ENCODE measurements at places on chromosomes 3 and 15.

DNA sequence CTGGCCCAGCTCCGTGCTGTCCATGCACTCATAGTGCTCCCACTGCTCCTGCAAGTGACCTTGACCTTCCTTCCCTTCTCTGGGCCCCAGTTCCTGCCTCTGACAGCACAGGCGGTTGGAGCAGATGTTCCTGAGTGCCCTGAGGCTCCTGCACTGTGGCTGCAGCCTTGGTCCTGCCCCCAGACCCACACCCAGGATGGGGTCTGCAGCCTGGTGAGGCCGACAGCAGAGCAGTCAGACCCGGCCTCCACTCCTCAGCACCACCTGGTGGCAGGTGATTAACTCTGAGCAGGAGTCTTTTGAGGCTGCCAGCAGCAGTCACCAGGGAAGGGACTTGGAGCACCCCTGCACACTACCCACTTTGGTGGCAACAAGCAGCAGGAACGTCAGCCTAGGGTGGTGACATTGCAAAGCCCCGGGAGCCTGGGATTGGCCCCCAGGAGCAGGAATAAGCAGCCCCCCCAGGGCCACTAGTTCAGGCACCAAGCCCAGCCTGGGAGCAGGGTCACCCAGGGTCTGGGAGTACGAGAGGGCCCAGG lies 64.6 kb downstream of the CYP11A1 start:
- peak; percentile 60 for DNase-seq

- DNase-seq = no peak
Observed at GRCh38 chr3:112474796-112475195, 24.5 kb downstream of the BTLA start.

DNA sequence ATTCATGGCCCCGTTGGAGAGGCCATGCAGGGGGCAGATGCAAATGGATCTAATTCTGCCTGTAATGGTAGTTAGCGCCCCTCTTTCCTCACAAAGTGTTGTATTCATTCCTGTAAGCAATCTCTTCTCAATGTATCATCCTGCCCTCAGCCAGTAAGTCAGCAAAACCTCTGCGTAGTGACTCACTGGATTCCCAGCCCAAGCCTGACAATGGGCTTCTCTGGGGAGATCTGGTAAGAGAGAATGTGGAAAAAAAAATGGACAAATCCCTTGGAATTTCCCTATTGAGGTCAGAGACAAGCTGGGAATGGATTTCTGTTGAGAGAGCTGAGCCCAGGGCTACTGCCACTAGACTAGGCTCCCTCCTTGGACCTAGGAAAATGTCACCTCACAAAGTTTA lies 25.4 kb downstream of the ADPGK start:
- DNase-seq = no peak

DNA sequence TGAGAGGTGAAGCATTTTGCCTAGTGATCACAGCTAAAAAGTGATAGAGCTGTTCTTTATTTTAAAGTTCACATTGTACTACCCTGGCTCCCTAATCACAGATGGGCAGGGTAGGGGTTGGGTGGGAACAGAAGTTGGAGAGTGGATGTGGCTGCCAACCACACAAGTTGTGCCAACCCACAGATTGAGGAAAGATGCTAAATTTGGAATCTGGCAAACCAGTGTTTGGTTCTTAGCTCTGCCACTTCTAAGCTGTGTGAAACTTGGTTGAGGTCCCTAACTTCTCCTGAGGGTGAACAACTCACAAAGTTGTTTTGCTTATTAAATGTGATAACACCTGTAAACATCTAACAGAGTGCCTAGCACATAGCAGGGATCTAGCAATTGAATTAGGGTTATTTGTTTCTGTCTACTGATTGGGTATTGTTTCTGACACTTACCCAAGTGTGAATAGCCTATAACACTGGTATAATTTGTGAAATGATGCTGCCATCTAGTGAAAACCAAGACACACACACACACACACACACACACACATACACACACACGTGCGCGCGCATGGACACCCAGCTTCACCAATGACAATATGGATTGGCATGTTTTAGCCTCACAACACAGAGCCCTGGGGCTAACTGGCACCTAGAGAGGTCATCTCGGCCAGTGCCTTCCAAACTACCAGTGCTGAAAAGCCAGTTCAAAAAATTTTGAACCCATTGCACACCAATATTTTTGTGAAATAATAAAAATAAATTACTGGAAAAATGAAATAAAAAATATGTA lies 25.3 kb downstream of the ADGRG7 start:
- no peak for DNase-seq

GRCh38 chr15:35496585-35496984 lies 49.4 kb downstream of the DPH6 start:
- no peak for DNase-seq

DNA sequence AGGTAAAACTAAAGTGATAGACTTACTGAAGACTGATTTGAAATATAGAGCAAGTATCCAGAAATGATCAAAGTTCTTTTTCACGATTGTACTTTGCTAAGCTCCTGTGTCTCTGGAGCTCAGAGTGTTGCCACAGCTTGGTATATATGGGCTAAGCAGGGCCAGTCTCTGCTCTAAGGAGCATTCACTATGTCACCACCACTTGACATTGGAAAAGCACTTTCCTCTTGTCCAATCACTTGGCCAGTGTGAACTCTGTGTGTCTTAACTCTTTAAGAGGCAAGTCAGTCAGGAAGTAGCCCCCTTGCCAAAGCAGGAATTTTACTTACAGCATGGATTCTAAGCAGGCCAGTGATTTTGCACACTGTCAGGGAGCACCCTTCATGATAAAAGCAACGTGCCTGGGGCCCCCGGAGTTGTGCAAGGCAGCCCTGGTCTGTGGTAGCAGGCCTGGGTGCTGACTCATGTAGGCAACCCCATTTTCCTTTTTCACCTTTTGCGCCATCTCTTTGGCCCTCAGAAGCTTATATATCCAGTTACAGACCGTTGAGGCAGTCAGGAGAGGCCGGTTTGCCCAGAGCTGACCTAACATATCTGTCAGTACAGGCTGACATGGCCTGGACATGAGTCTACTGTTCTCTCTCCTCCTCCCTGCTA lies 73.0 kb downstream of the HCN4 start:
- no peak for DNase-seq

GRCh38 chr3:27125821-27126501 lies 243.2 kb downstream of the NEK10 start:
- DNase-seq = no peak

DNA sequence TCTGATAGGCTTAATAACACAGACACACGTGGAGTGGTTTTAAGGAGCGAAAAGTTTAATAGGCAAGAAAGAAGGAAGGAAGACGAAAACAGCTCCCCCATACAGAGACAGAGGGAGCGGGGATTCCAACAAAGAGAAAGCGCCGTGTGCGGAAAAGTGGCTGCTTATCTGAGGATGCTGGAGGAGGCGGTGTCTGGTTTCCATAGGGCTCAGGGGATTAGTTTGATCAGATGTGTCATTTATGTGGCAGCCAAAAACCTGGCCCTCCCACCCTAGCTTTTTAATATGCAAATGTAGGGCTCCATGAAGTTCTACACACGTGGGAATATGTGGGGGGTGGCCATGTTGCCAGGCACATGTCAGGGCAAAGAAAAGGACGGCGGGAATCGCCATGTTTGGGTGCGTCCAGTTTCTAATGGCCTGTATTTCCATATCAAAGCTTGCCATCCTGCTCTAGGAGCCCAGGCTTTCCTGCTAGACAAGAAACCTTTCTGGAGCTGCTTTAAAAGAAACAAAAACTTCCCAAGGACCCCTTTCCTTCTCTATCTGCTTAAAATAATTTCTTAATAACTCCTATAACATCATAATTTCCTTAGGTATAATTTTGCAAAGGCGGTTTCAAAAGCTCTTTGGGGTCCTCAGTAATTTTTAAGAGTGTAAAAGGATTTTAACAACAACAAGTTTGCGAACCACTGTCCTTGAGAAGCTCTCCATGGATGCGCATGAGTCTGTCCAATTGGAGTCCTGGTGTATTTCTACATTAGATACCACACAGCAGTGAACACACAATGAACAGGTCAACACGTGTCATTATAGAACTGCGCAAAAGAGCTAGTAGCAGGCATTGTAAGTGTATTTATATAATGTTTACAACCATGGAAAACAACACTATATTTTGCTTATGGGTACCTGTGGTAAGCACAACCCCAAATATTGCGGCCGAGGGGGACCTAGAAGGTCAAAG lies 622 bp upstream of the ZNF589 start:
- peak; percentile 76 for DNase-seq

GRCh38 chr15:82294061-82294690 lies 31.6 kb downstream of the SAXO2 start:
- DNase-seq = no peak

DNA sequence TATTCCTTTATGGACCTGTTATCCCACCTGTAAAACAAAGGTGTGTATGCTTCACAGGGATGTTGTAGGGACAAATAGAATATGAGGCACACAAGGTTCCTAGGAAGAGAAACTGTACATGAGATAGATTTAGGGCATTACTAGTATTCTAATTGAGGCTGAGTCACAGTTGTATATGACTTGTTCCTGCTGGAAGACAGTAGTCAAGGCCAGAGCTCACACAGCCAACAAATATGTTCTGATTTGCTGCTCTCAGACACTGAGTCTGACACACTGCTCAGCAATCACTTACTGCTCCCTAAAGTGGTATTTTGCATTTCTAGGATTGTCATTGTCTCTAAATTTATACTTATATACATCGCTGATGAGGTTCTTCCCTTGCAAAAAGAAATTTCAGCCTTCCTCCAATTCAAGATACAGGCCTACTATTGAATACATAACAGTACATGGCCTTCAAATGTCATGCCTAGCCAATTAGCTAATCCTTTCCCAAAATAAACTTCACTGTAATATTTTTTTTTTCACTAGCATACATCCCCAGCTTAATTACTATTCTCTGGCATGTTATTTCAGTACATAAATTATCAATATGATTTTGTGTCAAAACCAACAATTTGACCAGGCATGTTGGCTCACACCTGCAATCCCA lies 69.8 kb downstream of the TIGIT start:
- DNase-seq = no peak

- no peak for DNase-seq
Observed at GRCh38 chr3:113423699-113424098, 17.6 kb downstream of the CFAP44 start.

DNA sequence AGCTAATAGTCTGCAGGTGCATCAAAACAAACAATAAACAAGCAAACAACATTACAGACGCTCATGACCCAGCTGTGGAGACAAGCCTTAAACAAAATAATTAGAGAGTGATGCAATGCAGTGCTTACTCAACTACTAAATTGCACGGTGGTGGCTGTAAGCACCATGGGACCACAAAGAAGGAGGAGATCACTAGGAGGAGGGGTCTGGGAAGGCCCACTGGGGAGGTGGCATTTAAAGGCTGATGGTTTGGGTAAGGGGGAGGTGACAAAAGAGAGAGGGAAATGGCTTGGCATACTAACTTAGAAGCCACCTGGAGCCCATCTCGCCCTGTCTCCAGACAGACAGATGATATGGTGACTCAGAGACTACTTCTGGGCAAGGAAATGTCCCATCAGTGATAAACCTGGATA lies 516.7 kb downstream of the FOXP1 start:
- no peak for DNase-seq

- DNase-seq = no peak
Observed at GRCh38 chr3:152469248-152470025, 200.7 kb downstream of the MBNL1 start.

GRCh38 chr3:60056404-60056803 lies 1006.6 kb upstream of the CFAP20DC start:
- no peak for DNase-seq

DNA sequence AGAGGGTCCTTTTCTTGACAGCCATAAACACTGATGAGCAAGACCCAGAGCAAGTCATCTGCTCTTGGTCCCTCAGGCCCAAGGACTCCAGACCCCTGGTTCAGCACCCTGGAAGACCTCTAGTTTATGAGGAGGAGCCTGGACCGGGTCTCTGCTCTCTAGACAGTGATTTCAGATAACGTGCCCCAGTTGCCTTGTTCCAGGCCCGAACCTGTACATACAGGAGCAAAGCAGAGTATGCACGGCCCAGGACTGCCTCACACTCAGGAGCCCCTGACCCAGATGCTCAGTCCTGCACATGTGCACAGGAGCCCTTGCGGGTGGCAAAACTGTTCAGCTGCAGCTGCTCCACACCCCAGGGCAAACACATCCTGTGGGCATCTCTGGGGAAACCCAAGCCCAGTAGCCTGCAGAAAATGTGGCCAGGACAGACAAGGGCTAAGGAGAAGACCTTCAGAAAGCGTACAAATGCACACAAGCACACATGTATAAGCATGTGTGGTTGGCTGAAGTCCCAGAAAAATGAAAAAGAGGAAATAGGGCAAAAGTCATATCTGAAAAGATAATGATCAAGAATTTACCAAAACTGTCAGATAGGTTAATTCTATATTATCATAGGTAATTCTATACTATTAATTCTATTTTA lies 59.9 kb upstream of the CORO2B start:
- no peak for DNase-seq

- DNase-seq = no peak
Observed at GRCh38 chr3:87309601-87310000, 33.2 kb upstream of the POU1F1 start.

DNA sequence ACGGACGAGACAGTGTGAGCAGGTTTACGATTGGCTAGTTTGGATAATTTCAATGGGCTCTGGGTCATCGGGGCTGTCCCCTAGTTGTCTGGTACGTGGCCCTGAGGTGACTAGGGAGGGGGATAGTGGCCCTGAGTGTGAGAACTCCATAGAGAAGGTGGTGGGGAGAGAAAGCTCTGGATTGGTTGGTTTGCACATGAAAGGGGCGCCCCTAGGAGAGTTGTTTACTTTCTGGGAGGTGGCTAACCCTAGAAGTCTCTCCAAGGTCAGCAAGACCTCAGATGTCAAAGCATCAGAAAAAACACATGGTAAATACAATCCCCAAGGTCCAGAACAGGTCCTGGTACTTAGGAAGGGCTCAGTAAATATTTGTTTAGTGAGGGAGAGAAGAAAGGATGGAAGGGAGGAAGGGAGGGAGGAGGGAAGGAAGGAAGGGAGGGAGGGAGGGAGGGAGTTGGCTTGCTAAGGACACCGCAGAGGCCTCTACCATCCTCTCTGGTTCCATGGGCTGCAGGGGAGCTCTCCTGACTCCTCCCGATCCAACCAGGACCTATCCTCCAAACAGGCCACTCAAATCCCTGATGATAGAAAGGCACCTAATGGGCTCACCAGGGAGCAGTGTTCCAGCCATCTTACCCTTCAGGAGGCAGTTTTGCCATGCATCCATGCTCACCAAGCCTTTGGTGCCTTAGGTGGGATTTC lies 3.0 kb upstream of the TRH start:
- no peak for DNase-seq

GRCh38 chr3:196192036-196192523 lies 19.1 kb downstream of the ZDHHC19 start:
- no peak for DNase-seq

GRCh38 chr3:105516972-105517371 lies 150.3 kb downstream of the ALCAM start:
- DNase-seq = no peak

DNA sequence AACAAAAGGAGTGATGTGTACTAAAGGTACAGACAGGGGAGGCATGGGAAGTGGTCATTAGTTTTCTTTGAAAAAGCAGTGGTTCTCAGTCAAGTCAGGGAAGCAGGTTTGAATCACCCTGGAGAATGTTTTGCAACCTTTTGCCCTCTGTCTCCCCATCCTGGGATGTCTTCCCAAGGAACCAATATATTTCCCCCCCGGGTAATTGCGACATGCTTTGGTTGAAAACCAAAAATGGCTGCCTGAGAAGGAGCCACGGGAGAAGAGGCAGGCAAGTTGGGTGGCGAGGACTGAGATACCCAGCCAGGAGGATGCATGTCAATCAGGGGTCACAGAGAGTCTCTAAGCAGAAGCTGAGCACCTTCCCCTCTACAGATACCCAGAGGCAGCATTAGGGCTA lies 20.2 kb upstream of the PPP1R2 start:
- DNase-seq = no peak

All from NCI-H1436 (cell line).